GM23338 (cell line): ENCODE measurements at places on chromosomes 4 and X. TPM values are rescaled to one million over a fixed set of nuclear protein-coding genes. Genes with fewer than 3 reads are reported as not detected.

The CHIC2 gene
- 18.3 and 21.1 TPM in 2 replicates for total RNA-seq

GRCh38 chr4:87811977-87812376 is 12.6 kb downstream of the IBSP start:
- DNase-seq, result no peak
- H3K4me3 ChIP-seq, result no peak overlapping the region
- no peak overlapping the region for H3K27ac ChIP-seq
- peaks cover 5% of the 10 kb centered on the region; the same call in 1 of the 2 replicates for H3K4me1 ChIP-seq

DNA sequence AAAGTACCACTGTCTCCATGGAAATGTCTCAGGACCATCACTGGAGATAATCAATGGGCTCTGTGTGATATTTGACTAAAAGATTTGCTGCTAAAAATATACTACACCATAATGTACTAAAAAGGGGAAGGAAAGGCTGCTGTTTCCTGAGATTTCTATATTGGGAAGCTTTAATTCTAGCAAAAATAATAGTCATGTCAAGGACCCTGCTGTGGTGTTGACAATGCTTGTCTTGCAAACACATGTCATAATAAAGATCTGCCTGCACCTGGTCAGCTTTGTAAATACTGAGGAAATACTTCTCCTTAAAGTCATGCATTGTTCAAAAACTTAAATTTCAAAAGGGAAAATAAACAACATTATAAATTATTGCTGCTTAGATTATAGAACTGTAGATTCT is 417.9 kb downstream of the GPM6A start:
- H3K4me3 ChIP-seq, result no peak overlapping the region
- H3K36me3 ChIP-seq, result no peaks in the 10 kb centered on the region
- no peaks in the 10 kb centered on the region for H3K27me3 ChIP-seq
- H3K27ac ChIP-seq, result no peak overlapping the region
- no peak for DNase-seq

GRCh38 chrX:629230-630006 is 1.2 kb upstream of the SHOX start:
- H3K4me1 ChIP-seq, result peaks cover 26% of the 10 kb centered on the region
- H3K27me3 ChIP-seq, result peaks cover 96% of the 10 kb centered on the region
- no peak overlapping the region for H3K27ac ChIP-seq
- DNase-seq, result no peak
